ENCODE measurements at places on chromosomes 11 and 22. TPM values are rescaled to one million over a fixed set of nuclear protein-coding genes. Genes with fewer than 3 reads are reported as not detected.

OR6A2 gene
- total RNA-seq: 0.22 TPM

DNA sequence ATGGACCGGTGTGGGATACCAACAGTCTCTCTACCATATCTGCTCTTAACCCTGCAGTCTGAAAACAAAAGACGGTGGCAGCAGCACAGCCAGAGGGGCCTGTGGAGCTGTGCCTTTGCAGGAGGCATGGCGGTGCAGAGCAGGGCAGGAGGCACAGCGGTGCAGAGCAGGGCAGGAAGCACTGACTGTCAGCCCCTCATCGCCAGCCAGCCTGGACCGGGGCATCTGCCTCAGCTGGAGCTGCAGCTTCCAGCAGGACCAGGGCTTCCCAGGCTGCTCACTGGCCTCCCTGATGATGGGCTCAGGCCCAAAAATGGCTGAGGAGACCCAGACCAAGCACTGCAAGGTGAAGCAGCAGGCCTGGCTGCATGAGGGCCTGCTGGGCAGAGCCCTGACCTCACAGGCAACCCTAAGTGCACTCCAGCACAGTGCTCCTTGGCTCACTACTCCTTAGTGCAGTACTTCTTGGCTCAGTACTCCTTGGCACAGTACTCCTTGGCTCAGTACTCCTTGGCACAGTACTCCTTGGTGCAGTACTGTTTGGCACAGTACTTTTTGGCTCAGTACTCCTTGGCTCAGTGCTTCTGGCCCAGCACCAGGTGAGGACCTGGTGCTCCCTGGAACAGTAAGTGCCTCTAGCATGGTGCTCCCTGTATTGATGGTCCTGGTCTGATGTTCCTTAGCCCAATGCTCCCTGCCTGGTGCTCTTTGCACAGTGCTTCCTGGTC lies 78.0 kb downstream of the DHCR7 start:
- DNase-seq: no peak

GRCh38 chr11:76802621-76803020 lies 19.5 kb downstream of the TSKU start:
- DNase-seq: no peak

- no peak for DNase-seq
These were observed 49.9 kb downstream of the KIAA1671 start for GRCh38 chr22:25002241-25002985.

- DNase-seq: no peak
These were observed 134.3 kb downstream of the ELP4 start for GRCh38 chr11:31643857-31644256.

DNA sequence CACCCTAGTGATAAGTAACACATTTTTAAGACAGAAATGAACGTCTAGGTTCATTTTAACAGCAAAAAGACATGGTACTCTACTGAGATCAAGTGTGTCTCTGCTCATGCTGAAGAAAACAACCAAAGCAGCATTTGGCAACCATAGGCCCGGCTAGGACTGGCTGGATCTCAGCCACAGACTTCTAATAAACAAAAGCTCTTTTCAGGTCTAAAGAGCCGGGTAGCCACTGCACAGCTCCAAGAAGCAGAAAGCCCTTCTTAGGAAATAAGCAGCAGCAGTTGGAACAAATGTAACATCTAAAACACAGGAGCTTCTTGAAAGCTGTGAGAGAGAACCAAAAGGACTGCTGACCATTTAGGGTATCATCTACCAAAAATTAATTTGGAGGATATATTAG lies 37.6 kb downstream of the PITPNB start:
- DNase-seq: no peak

- no peak for DNase-seq
These were observed 388.3 kb downstream of the TENM4 start for GRCh38 chr11:79052544-79052943.

- no peak for DNase-seq
These were observed 2.8 kb downstream of the TMEM121B start for GRCh38 chr22:17118342-17118741.

- no peak for DNase-seq
These were observed 66.1 kb downstream of the TENM4 start for GRCh38 chr11:79374727-79375126.

DNA sequence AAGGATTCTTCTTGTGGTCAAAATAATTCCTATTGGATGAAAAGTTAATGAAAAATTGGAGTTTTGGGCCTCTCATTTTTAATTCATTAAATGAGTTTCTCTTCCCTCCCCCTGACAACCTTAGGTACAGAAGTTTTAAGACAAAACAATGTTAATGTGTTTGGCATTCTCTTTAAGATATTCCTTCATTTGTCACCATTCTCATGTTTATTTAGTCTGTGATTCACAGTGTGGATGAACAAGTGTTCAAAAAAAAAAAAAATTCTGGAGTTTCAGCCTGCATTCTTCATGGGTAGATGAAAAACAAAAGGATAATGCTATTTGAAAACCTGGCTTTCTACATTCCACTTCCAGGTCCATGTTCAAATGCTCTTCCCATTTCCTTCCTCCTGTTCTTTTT lies 172.6 kb upstream of the LUZP2 start:
- no peak for DNase-seq

All from HCT116 (cell line).